NCI-H524 (cell line): ENCODE measurements at places on chromosomes 2 and 18.
A peak's percentile ranks its signal among the peaks of the same experiment; 100 is the strongest.

- no peak for DNase-seq
Observed at GRCh38 chr18:48521723-48522122, 17.1 kb upstream of the CTIF start.

GRCh38 chr2:16642088-16642487, 23.5 kb downstream of the CYRIA start:
- DNase-seq: no peak

DNA sequence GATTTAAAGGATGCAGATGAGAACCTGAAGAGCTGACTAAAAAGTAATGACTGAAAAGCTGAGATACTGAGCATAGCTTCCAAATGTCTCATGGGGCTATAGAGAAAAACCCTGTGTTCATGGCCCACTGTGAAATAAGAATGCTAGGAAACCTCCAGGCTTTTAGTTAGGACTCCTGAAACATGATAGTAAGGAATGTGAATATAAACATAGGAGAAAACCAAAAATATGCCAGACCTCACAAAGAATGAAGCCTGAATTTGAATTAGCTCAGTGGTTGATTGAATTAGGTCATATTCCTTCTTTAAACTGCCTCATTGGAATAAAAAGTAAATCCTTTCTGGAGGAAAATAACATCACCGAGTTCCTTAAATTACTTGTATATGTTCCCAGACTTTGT, 194.5 kb upstream of the NXPH2 start:
- no peak for DNase-seq

DNA sequence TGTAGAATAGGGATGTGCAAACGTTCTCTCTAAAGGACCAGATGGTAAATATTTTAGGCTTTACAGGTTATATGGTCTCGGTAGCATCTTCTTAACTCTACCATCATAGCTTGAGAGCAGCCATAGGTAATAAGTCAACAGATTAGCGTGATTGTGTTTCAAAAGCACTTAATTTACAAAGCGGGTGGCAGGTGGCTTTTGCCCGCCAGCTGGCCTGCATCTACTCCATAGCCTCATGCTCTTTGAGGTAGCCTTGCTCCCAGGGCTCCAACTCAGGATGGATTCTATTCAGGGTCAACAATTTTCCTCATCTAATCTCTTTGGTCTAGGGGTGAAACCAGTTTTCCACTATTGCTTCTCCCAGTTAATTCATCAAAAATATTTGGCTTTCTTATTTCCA, 5.0 kb upstream of the ATP9B start:
- DNase-seq: peak; percentile 87

- no peak for DNase-seq
Observed at GRCh38 chr18:49884959-49885358, 71.6 kb upstream of the ACAA2 start.

DNA sequence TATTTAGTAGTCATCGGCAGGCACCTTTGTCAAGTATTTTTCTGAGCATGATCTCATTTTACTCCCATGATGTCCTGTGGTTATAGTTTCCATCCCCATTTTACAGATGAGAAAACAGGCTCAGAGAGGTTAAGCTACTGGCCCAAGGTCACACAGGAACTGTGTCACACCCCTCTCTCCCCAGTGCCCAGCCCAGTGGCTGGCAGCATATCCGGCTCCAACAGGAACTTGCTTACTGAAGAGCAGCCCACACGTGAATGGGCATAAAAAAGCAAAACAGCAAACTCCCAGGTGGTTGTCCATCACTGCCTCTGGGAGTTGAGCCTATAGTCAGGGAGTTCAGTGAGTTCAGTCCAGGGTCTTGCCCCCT, 8.3 kb upstream of the KLF11 start:
- DNase-seq: no peak

DNA sequence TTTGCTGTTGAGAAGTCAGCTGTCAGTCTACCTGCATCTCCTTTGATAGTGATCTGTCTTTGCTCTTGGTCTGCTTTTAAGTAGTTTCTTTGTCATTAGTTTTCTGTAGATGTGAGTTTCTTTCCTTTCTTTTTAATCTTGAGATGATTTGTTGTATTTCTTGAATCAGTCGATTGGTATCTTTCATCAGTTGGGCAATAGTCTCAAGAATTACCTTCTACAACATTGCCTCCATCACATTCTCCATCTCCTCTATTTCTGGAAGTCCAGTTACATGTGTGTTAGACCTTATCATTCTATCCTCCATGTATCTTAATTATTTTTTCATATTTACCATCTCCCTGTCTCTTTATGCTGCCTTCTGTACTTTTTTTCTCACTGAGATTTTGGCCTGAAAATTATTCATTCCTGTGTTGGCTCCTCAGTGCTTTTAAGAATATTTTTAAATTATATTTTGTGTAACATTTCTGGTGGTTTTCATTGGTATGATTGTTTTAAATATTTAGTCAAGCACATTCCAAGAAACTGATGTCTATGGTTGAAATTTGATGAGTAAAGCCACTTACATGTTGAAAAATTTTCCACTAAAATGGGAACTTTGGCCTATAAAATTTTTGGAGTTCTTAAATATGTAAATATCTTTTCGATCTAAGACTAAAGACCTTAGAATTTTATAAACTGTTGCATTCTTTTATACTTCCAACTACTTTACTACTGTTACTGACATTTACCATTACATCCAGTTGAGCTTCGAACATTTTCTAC, 239.5 kb upstream of the MGAT5 start:
- DNase-seq: no peak

GRCh38 chr2:219511547-219512325, 2.5 kb upstream of the ASIC4 start:
- DNase-seq: peak; percentile 86

DNA sequence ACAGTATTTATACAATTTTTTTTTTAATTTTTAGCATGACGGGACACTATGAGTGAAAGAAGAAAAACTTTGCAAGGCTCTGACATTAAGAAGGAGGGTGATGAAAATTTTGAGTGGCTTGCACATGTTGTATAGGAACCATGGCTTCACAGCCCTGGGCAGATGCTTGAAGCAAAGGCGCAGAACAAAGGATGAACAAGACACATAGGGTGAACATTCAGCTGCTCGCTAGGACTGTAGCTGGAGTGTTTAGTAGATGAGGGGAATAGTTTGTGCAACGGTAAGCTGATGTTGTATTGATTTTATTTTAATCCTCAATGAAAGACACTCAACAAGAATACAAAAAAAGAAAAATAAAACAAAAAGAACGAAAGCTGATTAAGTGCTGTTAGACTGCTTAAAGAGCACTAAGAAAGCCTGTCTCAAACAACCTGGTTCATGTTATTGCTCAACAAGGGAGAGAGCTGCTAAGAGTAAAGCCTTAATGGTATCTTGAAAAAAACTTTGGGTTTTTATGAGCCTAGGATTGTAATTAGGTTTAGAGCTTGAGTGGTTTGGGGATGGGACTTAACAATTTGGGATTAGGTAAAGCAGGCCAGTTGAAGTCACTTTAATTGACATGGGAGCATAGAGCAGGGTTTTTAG, 41.2 kb upstream of the GCFC2 start:
- peak; percentile 12 for DNase-seq

DNA sequence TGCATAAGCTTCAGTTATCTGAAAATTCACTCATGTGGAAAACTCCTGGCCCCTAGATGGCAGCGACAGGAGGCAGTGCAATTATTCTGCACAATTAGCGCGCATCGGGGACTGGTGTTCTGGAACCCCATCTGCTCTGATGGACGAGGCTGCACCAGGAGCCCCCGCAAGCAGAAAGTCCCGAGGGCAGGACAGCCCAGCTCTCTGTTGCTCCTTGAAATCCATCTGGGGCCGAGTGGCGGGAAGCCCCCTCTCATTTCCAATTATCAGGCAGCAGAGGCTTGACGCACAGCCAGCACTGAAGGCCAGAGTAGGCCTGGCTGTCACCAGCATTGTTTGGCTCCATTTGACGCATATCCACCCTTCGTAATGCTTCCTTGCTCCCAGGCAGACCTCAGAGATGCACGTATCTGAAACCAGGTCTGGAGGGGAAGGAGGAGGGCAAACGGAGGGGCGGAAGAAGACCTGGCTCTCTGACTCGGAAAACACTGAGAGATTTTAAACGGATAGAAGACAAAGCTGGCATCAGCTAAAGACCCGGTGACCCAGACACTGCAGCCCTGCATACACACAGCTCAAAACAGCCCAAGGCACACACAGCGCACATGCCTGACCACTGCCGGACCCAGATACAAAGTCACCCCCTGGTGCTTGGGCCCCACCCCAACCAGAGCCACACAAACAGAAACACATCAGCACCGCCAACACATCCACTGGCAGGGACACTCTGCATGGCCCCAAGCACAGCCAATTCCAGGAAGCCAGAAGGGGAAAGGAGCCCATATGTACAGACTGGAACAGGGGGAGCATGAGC, 69.8 kb downstream of the TNS1 start:
- peak; percentile 81 for DNase-seq

- no peak for DNase-seq
Observed at GRCh38 chr2:157876786-157877138, 632 bp upstream of the ACVR1 start.

GRCh38 chr2:200170221-200170620, 136.3 kb upstream of the SPATS2L start:
- DNase-seq: no peak

DNA sequence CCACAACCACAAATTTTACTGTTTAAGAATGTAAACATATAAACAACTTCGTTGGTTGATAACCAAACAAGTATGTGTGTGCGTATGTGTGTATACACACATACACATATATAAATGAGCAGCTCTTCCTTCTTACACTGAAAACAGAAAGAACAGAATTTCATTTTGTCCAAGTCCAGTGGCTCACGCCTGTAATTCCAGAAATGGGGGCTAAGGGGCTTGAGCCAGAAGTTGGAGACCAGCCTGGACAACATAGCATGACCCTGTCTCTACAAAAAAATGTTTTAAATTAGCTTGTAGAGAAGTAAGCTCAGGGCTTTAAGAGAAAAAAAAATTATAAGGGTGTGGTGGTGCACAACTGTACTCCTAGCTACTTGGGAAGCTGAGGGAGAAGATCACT, 12.3 kb downstream of the NCKAP1 start:
- DNase-seq: no peak
